ENCODE measurements at places on chromosomes 5 and 9. TPM values are rescaled to one million over a fixed set of nuclear protein-coding genes. Genes with fewer than 3 reads are reported as not detected.

DNA sequence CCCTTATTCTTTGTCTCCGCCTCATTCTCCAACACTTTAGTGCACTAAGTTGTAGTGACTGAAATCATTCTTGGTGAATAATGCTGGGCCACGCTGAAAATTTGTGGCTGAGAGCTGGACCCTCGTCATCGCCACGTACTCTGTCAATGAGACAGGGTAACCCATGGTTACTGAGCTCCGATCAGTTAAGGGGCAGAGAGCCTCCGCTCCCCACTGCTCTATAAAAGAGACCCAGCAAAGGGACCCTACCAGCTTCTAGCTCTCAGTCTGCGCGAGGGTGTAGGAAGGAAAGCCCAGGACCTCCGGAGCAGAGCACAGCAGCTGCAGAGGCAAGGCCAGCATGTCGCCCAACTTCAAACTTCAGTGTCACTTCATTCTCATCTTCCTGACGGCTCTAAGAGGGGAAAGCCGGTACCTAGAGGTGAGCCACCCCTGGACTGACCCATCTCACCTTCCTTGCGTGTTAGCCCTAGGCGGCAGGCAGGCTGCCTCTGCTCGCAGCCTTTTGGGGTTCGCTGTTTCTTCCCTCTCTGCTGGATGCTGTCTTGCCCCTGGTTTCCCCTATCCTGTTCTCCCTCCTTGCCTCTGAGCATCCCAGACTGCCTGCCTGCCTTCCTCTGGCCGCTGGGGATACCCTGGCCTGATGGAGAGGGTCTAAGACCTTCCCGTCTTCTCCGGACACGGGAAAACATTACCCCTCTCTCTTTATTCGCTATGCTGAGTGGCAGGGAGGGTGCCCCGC lies at the start of gene CRHBP:
Gene CRHBP (plus strand): TSS at position 251 of the 742 bp plus-strand sequence. CDS start 90 bp downstream, at position 341.
- H3K4me1 ChIP-seq: peaks cover 13% of the 10 kb centered on the region
- DNase-seq: no peak
- no peaks in the 10 kb centered on the region for H3K36me3 ChIP-seq
- peaks cover 44% of the 10 kb centered on the region for H3K27me3 ChIP-seq
- no peak within 1 kb of the TSS for H3K4me3 ChIP-seq

- H3K27me3 ChIP-seq: no peaks in the 10 kb centered on the region
- DNase-seq: no peak
- H3K36me3 ChIP-seq: peaks cover 3% of the 10 kb centered on the region
- H3K4me3 ChIP-seq: no peak overlapping the region
- H3K27ac ChIP-seq: no peak overlapping the region
- H3K4me1 ChIP-seq: peaks cover 5% of the 10 kb centered on the region
Observed at GRCh38 chr9:126371007-126371870, 44.6 kb downstream of the MVB12B start.

DNA sequence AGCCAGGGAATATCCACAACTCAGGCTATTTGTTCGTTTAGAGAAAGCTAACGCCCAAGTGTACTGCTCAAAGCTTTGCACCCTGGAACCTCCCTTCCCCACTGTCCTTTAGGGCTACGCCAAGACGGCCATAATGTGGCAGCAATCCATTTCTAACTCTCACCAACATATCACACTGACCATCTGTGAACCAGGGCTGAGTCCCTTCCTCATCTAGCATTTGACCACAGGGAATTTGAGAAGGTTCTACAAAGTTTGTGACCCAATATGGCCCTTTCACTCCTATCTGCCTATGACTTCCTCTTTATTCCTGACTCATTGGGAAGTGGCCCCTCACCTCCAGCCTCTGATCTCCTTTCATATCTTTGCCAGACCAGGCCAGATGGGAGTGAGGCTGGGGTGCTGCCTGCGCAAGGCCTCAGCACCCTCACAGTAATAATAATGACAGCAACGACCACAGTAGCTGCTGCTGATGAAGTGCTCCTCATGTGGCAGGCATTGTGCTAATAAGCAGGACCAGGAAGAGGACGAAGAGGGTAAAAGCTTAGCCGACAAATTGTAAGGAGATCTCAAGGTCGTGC lies 9.3 kb upstream of the ARAP3 start:
- H3K36me3 ChIP-seq: no peaks in the 10 kb centered on the region
- peaks cover 20% of the 10 kb centered on the region for H3K4me1 ChIP-seq
- no peak overlapping the region for H3K27ac ChIP-seq
- no peak for DNase-seq
- H3K27me3 ChIP-seq: no peaks in the 10 kb centered on the region

- no peaks in the 10 kb centered on the region for H3K27me3 ChIP-seq
- no peaks in the 10 kb centered on the region for H3K36me3 ChIP-seq
- DNase-seq: no peak
Observed at GRCh38 chr5:103526164-103526915, 36.2 kb downstream of the NUDT12 start.

DNA sequence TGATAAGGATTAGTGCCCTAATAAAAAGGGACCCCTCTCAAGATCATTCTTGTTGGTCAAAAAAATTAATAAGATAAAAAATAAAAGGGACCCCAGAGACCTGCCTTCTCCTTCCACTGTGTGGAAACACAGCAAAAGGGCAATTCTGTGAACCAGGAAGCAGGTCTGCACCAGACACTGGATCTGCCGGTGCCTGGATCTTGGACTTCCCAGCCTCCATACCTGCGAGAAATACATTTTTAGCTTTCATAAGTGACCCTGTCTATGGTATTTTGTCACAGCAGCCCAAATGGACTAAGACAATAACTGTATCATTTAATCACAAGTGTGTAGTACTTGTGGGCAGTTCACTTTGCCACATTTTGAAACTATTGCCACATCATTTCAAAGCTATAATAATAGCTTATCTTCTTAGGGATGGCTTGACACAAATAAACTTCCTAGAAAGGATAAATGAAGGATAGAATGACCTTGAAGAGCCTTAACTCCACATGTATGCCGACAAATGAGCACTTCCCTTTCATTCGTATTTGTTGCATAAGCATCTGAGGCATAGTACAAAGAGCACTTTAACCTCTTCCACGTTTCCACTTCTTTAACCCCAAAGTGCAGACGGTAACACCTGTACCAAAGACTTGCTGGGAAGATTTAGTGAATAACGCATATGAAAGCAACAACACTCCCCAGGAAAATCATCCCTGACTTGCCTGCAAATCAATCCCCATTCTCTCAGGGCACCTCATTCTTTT lies 336.5 kb downstream of the RFX3 start:
- H3K4me3 ChIP-seq: no peak overlapping the region
- no peaks in the 10 kb centered on the region for H3K36me3 ChIP-seq
- H3K4me1 ChIP-seq: no peaks in the 10 kb centered on the region

GRCh38 chr9:112028242-112029221 lies 131.9 kb downstream of the UGCG start:
- H3K4me1 ChIP-seq: peaks cover 18% of the 10 kb centered on the region
- H3K4me3 ChIP-seq: no peak overlapping the region
- H3K27me3 ChIP-seq: no peaks in the 10 kb centered on the region

DNA sequence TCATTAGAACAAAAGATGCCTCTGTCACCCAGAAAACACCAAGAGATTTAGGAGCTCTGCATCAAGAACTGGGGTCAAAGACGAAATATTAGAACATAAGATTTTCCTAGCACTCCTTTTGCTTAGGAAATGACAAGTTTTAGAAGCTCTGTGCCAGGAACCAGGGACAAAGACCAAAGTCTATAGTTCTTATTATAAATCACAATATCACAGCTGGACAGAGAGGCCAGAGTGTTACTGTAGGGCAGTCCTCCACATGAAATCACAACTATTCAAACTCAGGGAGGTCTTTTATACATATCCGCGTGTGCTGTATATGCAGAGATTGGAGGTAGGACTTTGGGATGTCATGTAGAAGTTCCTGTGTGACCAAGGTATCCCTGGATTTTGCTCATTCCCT lies 116.7 kb upstream of the SAP30L start:
- no peaks in the 10 kb centered on the region for H3K27me3 ChIP-seq
- no peak overlapping the region for H3K27ac ChIP-seq
- no peaks in the 10 kb centered on the region for H3K4me1 ChIP-seq
- H3K4me3 ChIP-seq: no peak overlapping the region
- DNase-seq: no peak
- peaks cover 43% of the 10 kb centered on the region for H3K36me3 ChIP-seq

- H3K4me1 ChIP-seq: peaks cover 19% of the 10 kb centered on the region
- H3K36me3 ChIP-seq: no peaks in the 10 kb centered on the region
- peaks cover 5% of the 10 kb centered on the region for H3K27me3 ChIP-seq
- DNase-seq: no peak
- H3K27ac ChIP-seq: no peak overlapping the region
Observed at GRCh38 chr5:79512471-79513307, 1.2 kb downstream of the HOMER1 start.

DNA sequence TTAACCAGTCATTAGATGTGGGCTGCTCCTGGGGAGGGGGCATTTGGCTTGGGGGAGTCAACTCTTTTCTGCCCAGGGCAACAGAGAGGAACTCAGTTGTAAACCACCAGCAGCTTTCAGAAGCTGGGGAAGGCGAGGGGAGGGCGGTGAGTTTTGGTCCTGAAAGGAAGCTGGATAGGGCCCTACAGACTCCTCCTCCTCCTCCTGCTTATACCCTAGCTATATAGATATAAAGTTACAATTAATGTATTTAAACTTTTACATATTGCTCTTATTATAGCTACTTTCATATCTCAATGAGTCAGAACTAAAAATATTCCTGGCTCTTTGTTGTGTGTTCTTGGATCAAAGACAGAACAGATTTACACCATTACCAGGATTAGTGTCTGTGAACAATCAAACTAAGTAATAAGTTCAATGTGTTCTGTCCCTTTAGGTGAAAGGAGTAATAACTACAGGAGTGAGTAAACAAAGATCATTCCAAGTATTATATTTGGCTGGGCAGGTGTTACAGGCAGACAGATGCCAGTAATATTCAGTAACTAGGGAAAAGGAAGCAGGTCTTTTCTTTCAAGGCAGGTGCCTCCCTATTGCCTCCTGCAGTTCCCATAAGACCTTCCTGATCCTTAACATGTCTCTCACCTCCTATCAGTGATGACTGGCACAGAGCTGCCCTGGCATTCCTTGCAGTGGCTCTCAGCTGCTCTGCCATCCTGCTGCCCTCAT lies 20.5 kb upstream of the VPS13A start:
- H3K4me1 ChIP-seq: no peaks in the 10 kb centered on the region
- H3K27me3 ChIP-seq: peaks cover 7% of the 10 kb centered on the region
- H3K27ac ChIP-seq: no peak overlapping the region
- H3K36me3 ChIP-seq: no peaks in the 10 kb centered on the region
- no peak for DNase-seq

DNA sequence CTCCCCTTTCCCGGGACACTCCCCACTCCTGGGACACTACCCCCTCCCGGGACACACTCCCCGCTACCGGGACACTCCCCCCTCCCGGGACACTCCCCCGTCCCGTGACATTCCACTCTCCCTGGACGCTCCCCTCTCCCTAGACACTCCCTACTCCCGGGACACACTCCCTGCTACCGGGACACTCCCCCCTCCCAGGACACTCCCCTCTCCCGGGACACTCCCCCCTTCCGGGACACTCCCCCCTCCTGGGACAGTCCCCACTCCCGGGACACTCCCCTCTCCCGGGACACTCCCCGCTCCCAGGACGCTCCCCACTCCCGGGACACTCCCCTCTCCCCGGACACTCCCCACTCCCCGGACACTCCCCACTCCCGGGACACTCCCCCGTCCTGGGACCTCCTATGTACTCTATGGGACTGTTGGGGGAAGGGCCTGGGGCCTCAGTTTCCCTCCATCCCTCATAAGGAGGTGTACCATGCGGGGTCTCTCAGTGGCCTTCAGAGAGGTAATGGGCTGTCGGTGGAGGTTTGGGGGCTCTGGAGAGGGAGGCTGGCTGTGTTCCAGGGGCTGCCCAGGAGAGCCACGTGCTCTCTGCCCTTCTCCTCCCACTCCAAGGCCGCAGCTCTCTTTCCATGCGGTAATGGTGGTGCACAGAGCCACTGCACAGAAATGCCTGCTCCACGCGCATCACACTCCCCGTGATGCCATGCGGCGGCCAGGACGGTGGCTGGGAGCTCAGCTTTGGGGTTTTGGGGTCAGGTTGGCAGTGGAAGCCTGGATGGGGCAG lies 96.2 kb downstream of the RXRA start:
- no peaks in the 10 kb centered on the region for H3K27me3 ChIP-seq
- no peak for DNase-seq
- H3K36me3 ChIP-seq: no peaks in the 10 kb centered on the region
- H3K27ac ChIP-seq: no peak overlapping the region
- H3K4me1 ChIP-seq: no peaks in the 10 kb centered on the region

- no peaks in the 10 kb centered on the region for H3K27me3 ChIP-seq
- no peak for DNase-seq
- H3K4me1 ChIP-seq: no peaks in the 10 kb centered on the region
- no peak overlapping the region for H3K4me3 ChIP-seq
Observed at GRCh38 chr9:111004936-111005335, 33.3 kb downstream of the LPAR1 start.

- no peak overlapping the region for H3K4me3 ChIP-seq
- no peaks in the 10 kb centered on the region for H3K27me3 ChIP-seq
- H3K27ac ChIP-seq: no peak overlapping the region
- no peaks in the 10 kb centered on the region for H3K36me3 ChIP-seq
- peaks cover 9% of the 10 kb centered on the region for H3K4me1 ChIP-seq
Observed at GRCh38 chr5:74632947-74633356, 7.6 kb downstream of the ENC1 start.

DNA sequence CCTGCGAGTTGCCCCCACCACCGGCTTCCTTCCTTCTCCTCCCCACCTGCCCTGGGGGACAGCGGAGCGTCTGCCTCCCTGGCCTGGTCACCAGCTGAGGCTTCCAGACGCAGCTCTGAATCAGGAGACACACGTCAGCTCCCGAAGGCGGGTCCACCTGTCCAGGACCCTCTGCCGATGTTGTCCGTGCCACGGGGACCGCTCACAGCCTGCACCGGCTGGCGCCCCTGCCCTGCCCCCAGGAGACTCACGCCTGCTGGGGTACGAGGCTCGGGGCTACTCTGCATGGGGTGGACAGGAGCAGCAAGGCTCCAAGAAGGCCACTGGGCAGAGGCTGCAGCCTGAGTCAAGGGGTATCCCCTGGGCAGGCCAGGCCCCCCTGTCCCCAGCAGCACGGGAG lies 1.9 kb upstream of the CCDC187 start:
- peaks cover 13% of the 10 kb centered on the region for H3K27me3 ChIP-seq

- DNase-seq: no peak
- H3K27me3 ChIP-seq: no peaks in the 10 kb centered on the region
- H3K27ac ChIP-seq: no peak overlapping the region
- no peaks in the 10 kb centered on the region for H3K4me1 ChIP-seq
Observed at GRCh38 chr5:154295551-154295950, 105.0 kb downstream of the GALNT10 start.

The PCDHGA5 gene
- total RNA-seq: not detected

The ANXA1 gene
- 317 TPM for total RNA-seq

The PCDHB16 gene
- not detected for total RNA-seq

The RGP1 gene
- total RNA-seq: 13.1 TPM

The FOXD4L6 gene
- not detected for total RNA-seq

The RGS7BP gene
- not detected for total RNA-seq

The HK3 gene
- total RNA-seq: 0.74 TPM

The TRPM3 gene
- total RNA-seq: not detected

The PRLR gene
- total RNA-seq: not detected

The GABRB2 gene
- not detected for total RNA-seq

The ORM2 gene
- total RNA-seq: not detected

Data from CD4-positive, alpha-beta T cell (primary cell).